Uterus (tissue), 4 donors: ENCODE measurements at places on chromosomes 12 and 14. TPM values are rescaled to one million over a fixed set of nuclear protein-coding genes. Genes with fewer than 3 reads are reported as not detected.

Gene SLCO1B1
- total RNA-seq: not detected

DNA sequence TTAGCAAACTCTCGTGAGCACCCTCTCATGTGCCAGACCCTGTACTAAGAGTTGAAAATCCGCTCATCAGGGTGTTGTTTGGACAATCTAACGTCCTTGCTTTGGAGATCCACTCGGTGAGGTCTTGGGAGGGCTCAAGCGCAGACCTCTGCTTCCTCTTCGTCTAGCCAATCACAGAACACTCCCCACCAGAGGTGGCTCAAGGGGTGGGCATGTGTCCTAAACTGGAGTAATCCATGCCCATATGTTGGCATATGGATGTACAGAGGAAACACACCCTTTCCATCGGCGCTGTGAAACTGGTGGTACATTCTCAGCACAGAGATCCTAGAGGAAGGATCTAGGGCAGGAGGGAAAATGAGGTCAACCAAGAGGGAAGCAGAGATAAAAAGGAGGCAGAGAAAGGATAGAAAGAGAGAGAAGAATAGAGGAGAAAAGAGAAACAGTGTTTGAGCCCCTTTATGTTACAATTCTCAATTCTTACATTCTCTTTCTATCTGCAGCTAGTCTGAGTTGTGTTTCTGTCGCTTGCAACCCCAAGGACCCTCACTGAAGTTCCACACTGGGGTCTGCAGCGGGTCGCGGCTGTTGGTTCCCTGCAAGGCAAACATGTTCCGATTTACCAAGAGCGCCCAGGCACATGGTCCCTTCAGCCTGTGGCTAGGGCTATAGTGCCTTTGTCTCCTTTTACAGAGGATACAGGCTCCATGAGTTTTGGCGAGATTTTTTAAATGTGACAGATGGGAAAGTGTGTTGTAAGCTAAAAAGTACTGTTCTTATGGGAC, 40.5 kb downstream of the DLK1 start:
- no peaks in the 10 kb centered on the region for H3K4me1 ChIP-seq
- no peaks in the 10 kb centered on the region for H3K36me3 ChIP-seq
- H3K27ac ChIP-seq: no peak overlapping the region
- no peak overlapping the region for H3K4me3 ChIP-seq
- no peak for DNase-seq

GRCh38 chr14:76770521-76771436, 9.5 kb downstream of the VASH1 start:
- H3K4me1 ChIP-seq: peaks cover 3% of the 10 kb centered on the region
- H3K4me3 ChIP-seq: no peak overlapping the region
- H3K27ac ChIP-seq: peak overlapping the region; percentile 90
- H3K36me3 ChIP-seq: no peaks in the 10 kb centered on the region

DNA sequence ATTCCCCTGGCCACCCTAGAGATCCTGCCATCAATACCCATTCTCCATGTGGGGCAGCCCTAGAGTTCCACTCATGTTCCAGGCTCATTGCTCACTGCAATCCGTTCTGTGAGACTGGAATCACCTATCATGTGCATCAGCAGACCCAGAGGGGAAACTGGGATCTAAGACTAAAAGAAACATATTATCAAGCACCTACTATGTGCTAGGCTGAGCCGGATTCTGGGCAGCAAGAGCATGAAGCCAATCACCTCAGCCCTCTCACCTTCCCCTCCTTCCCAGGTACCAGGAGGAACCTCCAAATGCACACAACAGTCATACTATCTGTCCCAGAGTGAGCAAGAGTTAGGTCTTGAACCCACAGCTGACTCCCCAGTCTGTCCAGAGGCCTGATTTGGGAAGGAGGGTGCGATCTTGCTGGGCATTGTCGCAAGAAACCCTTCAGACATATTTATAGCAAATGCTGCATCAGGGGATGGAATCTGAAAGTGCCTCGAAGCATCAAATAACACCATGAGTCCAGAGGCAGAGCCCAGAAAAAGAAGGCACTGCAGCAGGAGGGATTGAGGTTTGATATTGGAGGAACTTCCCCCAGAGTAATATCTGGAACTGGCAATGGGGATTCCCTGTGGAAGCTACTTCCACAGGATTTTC, 6.7 kb upstream of the CACNB3 start:
- H3K4me3 ChIP-seq: no peak overlapping the region
- peaks cover 12% of the 10 kb centered on the region for H3K4me1 ChIP-seq
- no peaks in the 10 kb centered on the region for H3K27me3 ChIP-seq
- H3K27ac ChIP-seq: peak overlapping the region; percentile 97

GRCh38 chr12:113903381-113903863, 62.7 kb downstream of the RBM19 start:
- H3K4me1 ChIP-seq: no peaks in the 10 kb centered on the region
- H3K36me3 ChIP-seq: no peaks in the 10 kb centered on the region
- no peaks in the 10 kb centered on the region for H3K27me3 ChIP-seq
- DNase-seq: no peak
